ENCODE measurements at places on chromosomes 6 and 20.

DNA sequence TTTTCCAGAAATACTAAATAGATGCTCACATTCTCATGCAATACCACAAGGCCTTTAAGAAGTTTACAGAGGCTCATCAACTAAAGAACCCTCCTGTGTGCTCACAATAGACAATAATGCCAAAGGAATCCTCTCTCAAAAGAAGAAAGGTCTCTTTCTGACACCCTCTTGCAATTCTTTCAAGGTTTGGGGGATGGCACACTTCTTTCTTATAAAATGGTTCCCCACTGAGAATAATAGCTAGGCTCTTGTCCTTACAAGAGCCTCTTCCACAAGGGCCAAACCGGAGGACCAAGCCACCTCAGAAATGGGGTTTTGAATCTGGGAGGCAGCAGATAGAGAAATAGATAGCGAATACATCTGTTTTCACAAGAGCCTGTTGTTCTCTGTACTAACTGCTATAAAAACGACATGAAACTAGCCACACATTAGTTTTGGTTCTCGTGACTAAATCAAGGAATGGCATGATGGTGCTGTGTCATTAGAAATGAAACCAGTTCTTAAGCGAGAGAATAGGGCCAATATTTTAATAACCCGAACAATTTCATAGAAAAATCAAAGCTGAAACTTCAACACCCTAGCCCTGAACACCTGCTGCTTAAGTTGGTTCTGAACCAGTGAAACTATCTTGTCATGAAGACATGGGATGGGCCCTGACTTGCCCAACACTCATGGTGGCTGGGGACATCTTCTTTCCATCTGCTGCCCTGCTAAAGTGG lies 81.1 kb downstream of the PRDM1 start:
- no peak for DNase-seq

- DNase-seq, result no peak
Observed at GRCh38 chr20:11377761-11378160, 539.9 kb upstream of the BTBD3 start.

- no peak for DNase-seq
Observed at GRCh38 chr6:3001146-3001772, 1.6 kb downstream of the NQO2 start.

GRCh38 chr20:62376112-62377063 lies 9.3 kb upstream of the LAMA5 start:
- DNase-seq, result no peak

GRCh38 chr20:8443464-8444072 lies 311.5 kb downstream of the PLCB1 start:
- DNase-seq, result no peak

GRCh38 chr6:134421501-134421900 lies 103.6 kb upstream of the SGK1 start:
- DNase-seq, result no peak

DNA sequence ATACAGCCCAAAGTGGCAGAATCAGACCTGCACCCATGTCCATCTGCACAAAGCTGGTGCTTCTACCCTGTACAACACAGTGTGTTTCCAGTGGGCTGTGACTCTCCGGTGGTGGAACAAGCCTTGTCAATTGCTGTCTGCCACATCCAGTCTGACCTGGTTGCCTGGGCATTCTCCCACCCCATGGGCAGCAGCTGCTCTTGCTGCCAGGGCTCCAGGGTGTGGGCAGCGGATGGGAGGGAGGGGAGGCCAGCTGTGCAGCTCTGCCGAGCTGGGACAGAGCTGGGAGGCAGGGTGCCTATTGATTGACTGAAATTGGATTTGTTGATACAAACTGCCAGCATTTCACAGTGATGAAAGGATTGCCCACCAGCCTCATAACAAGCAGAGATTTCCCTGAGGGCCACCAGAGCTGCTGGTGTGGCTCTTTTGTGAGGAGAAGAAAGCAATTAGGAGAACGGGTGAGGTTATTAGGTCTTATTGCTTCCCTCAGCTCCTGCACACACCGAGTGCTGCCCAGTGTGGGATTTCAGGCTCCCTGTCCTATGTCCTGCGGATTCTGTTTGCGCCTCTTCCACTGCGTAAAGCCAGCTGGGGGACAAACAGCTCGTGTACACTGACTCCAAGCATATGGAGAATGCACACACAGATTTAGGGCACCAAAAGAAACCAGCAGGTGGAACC lies 150.8 kb downstream of the NRN1 start:
- no peak for DNase-seq

DNA sequence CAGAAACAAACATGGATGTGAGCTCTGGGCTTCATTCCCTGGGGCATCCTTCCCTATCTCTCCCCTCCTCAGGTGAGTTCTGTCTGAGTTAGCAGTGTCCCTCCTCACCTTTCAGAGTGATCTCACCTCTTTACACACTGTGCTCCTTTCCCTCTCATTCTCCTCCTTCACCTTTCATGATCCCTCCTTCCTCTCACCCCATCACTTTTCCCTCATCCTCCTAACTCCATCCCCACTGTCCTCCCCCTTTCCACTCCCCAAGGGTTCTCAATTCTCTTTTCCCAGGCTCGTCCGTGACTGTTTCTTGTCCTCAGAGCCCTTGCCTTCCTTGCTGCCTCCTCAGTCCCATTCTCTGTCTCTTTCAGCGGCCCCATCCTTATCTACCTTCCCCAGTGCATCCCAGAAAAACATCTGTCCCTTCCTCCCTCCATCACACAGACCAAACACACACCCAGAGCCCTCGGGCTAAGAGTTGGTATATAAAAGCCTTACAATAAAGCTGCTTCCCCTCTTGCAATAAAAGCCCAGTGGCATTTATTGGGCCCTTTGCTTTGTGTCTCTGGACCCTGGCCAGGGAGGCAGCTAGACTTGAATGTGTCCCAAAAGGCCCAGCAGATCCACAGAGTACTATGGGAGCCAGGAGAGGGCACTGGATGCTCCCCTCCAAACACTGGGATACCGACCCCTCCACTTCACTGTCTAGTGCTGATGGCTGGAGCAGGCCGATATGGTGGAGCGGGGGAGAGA lies 1.9 kb downstream of the RNF39 start:
- no peak for DNase-seq

DNA sequence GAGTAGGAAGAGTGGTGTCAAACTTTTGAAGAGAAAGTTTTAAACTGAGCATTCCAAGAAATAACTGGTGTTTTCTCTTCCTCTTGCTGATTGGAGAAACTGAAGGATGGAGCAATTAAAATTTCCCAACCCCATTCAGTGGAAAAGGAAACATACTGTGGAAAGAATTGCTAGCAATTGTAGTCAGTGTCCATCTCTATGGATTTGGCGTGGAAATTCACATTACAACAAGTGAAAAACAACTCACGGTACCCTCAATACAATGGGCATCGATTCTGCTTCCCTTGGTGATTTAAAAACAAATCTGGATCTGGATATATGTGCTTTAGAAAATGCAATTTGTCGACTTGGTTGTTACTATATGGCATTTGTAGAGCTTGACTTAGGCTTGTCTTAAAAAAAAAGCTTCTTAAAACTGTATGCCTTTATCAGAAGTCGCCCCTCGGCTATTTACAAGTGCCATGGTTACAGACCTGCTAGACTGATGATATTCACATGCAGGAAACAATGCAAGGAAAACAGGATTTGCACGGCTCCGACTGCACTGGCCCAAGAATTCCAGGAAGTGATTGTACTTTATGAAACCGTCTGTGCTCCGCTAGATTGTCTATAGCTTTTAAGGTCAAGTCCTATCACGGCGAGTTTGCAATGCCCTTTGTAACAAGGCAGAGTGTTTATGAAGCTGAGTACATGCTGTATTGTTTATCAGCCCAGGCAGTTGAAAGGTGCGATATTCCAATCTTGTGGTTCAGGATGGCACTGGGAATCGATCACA lies 131.7 kb upstream of the PHACTR1 start:
- no peak for DNase-seq

DNA sequence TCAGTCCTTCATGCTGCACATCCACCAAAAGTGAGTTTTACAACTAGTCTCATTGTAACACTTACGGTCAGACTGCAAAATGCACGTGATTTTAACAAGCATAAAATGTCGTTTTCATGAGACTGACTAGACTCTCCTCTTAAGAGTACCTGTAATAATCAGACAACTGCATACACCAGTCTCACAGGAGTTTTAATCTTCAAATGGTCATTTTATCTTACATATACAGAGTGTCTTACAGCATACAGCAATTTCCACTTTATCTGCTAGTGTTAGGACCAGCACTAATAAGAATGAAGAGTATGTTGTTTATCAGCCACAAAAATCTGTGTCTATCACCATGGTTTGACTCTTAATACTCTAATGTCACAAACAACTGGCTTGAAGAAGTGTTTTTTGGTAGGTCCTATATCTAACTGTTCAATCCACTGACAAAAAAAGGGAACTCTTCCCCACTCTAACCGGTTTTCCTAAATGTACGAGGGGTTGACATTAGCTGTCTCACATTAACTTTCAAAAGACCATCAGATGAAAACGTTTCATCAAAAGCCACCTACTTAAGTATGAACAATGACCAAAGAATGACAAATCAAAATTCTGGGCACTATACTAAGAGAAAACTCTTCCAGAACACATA lies 1.5 kb upstream of the ASF1A start:
- DNase-seq, result no peak

GRCh38 chr6:115773741-115774140 lies 286.9 kb downstream of the FRK start:
- no peak for DNase-seq

GRCh38 chr6:150224820-150225219 lies 82.0 kb downstream of the PPP1R14C start:
- DNase-seq, result no peak

Data from stimulated activated CD8-positive, alpha-beta memory T cell treated with anti-CD3 and anti-CD28 coated beads, Interleukin-4, amount 100 ng/mL, for 48 hours (primary cell).